ENCODE measurements at places on chromosomes 5 and 9. TPM values are rescaled to one million over a fixed set of nuclear protein-coding genes. Genes with fewer than 3 reads are reported as not detected.

DNA sequence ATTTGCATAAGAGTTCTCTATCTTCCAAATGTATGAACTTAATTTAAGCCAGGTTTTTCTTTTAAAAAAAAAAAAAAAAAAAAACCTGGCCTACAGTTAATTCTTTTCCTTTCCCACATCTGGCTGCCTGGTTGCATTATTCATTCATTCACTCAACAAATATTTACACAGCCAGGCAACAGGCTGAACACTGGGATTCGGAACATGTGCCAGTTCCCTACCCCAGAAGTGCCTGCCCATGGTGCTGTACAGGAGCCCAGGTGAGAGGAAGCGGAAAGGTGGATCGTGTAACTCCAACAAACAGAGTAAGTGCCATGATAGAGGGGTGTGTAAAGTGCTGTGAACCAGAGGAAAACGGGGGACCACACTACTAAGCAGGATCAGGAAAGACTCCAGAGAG is 93.6 kb downstream of the CDK5RAP2 start:
- DNase-seq, result no peak

The KCNV2 gene
- polyA plus RNA-seq, result not detected

DNA sequence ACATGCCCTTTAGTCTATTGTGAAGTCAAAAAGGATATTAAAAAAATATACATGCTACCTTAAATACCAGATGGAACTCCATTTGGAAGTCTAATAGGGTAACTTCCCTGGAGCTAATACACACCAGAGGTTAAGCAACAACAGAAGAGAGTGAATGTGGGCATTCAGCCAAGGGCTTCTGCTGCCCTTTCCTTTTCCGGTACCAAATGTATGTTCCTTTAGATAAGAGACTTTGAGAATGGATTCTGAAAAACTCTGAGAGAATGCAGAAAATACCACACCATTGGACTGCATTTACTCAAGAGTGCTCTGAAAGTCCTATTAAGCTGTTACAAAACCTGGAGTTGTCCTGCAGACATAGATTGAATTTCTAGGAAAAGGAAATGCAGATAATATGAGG is 23.8 kb upstream of the TRPM3 start:
- no peak for DNase-seq

- DNase-seq, result peak; percentile 92
Measured at GRCh38 chr9:113657765-113658544, 194.4 kb downstream of the RGS3 start.
